ENCODE measurements at places on chromosomes 3 and 15.

GRCh38 chr3:11566916-11567315 lies 76.8 kb downstream of the VGLL4 start:
- no peak for DNase-seq

DNA sequence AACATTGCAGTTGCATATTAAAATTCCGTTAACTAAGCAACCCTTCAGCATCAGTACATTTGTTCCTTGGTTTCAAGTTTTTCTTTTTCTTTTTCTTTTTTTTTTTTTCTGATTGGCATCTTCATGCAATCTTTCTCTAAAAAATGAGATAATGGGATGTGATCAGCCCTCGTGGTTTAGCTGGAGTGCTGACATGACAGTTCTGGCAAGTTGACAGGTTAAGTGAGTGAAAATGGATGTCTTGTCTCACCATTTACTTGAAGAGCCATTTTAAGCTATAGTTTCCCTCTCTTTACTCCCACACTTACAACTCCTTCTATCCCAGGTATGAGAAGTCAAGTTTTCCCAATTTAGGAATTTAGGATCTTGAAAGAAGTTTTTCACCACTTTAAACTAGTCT lies 495.2 kb downstream of the ROBO2 start:
- no peak for DNase-seq

- peak; percentile 72 for DNase-seq
These were observed 38.4 kb downstream of the GTF2E1 start for GRCh38 chr3:120780977-120781376.

DNA sequence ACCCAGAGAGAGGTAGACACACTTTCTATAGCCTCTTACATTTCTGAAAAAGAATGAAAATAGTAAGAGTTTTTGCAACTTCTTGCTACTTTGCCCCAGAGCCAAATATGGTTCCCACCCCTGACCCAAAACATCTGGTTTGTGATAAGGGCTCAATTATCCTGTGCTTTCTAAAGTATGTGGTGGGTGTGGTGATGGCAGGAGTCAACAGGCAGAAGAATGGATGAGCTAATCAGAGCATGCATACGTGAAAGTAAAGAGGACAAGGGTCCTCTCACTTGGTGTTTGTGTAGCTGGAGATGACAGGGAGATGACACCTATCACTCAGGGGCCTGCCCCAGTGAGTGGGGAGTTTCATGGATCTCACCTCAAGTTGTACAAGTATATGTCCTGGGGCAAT lies 19.1 kb downstream of the KBTBD8 start:
- DNase-seq, result peak; percentile 28

GRCh38 chr15:92728266-92728665 lies 72.7 kb upstream of the FAM174B start:
- no peak for DNase-seq

DNA sequence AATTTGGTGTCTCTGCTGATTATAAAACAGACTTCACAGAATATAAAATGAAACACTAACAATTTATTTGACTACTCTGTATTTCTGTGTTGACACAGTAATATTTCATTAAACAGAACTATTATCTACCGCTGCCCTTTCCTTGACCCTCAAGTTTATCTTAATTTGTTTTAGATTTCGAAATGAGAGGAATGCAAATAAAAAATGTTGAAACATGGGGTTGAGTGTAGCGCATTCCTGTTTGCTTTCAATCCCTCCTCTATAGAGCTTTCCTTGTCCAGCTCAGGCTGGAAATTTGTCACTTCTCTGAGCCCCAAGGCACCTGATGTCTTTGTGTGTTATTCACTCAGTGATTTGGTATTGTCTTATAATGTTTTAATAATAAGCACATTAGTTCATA lies 550.2 kb downstream of the ZBBX start:
- DNase-seq, result peak; percentile 12

DNA sequence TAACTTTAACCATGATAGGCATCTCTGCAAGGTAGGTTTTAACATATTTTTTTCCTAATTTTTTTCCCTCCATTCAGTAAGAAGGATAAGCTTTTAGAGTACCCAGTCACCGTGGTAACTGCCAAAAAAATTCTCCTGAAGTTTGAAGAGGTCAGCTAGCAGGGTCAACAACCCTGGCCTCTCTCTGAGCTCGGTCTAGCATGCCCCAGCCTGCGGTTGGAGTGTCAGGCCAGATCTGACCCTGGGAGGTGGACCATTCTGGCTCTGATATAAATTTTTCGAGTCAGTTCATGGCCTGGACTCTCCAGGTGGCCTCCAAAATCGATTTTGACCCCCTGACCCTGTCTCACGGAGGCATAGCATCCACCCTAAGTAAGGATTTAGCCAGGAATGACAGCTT lies 29.7 kb downstream of the SOX2 start:
- DNase-seq, result no peak

DNA sequence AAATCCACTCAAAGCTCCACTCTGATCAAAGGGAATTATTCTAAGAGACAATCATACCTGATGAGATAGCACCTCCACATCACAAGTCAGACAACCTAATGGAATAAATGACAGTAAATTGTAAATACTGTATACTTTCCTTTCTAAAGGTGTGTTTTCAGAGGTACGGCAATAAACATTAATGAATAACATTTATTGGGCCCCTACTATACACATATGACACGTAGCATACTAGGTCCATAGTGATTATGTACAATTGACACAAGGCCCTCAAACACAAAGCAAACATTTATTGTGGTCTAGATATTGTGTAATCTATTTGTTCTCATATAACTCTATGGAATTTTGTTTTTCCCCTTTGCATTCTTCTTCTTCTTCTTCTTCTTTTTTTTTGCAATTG lies 429.8 kb downstream of the FOXP1 start:
- DNase-seq, result no peak

DNA sequence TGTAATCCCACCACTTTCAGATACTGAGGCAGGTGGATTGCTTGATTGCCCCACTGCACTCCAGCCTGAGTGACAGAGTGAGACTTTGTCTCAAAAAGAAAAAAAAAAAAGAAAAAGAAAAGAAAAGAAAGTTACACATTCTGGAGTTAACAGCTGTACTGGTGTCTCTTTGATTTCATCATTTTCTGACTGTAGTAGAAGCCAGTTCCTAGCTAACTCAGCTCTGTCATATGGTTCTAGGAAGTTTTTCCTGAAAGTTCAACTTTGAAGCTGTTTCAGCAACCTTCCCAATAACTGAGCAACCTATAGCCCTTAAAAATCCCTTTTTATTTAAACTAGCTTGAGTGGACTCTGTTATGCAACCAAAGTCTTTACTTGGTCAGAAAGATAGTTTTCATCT lies 104.6 kb upstream of the STRIT1 start:
- no peak for DNase-seq

DNA sequence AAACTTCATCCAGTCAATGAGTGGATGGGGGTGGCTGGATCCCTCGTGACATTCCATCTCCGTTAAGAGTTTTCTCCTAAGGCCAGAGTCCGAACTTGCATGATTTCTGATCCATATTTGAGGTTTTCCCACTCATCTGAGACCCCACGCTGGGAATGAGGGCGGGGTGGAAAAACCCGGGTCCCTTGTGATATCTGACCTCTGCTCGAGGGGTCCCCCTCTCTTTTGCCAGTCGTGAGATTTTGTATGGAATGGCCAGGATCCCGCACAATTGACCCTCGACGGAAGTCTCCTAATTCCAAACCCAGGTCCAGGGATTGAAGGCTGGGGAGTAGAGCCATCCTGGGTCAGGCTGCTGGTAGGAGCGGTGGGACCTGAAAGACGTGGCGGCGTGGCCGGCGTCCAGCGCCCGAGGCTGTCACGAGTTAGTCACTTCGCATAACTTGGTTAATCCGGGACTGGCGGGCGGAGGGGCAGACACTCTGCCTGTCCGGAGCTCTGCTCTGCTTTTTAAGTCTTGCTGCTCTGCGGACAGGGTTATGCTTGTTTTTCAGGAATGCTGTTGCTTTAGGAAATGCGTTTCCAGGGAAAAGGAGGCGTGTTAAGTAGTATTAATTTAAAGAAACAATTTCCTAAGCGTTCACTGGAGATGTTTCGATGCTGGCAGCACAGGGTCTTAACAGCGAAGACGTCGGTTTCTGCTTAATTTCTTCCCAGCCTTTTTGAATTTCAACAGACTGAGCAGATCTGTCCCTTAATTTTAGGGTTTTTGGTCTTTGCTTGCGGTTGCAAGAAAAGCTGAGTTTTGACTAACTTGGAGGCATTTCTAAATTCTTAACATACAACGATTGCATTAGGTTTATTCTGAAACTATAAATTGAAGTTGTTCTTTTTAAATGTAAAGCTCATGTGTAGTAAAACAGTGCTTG lies 69.7 kb upstream of the LRRFIP2 start:
- peak; percentile 67 for DNase-seq

DNA sequence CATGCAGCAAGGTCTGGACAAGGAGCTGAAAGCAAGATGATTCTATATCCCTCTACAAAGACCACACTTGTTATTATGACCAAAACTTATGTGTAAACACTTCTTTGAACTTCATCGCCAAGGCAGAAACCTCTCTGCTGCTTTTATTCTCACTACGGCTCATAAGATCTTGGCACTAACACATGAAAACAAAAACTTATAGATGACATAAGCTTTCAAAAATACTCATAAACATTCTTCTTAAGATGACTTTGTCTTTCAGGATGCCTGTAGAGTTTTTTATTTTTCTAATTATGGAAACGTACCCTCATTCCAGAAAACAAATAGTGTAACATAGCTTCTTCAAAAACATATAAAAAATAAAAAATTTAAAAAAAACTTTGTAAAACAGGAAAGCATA lies 12.5 kb upstream of the C15orf61 start:
- DNase-seq, result no peak

GRCh38 chr3:50139308-50139707 lies 15.8 kb upstream of the SEMA3F start:
- DNase-seq, result no peak

GRCh38 chr3:16917980-16918682 lies 33.4 kb downstream of the PLCL2 start:
- no peak for DNase-seq
